ENCODE measurements at places on chromosomes 16 and 17.

DNA sequence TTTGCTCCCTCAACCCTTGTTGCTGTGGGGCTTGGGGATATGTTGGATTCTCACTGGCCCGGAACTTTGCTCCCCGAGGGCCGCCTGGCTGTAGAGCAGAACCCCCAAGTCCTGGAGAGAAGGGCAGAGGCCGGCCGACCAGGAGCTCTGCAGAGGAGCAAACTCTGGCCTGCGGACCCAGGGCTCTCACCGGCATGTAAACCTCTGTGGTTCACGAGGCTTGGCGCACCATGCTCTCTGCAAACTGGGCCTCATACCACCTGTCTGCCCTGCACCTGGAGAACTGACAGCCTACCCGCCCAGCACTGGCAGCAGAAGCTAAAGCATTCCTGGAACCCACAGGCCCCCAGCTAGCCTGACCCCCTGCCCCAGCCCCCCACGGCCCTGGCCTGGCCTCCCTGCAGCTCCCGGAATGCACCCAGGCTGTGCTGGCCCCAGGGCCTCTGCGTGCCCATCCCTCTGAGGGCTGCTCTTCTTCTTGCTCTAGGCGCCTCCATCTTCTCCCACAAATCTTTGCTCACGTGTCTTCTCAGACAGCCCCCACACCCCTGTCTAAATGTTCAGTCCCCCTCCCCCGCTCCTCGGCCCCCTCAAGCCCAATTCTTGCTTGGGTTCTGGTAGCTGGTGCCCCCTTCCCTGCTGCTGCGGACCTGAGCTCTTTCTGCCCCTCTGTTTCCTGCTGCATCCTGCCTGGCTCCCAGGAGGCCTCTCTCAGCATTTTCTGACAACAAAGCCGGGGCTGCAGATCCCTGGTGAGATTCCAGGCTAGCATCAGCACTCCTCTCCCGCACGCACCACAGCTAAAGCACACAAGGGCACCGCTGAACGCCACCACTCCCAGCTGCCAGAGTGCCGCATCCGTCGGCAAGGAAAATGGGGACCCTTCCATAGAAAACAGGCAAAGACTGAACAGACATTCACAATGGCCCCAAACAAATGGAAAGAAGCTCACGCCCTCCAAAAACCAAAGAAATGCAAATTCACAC, 23.3 kb downstream of the ACTG1 start:
- no peak for DNase-seq

DNA sequence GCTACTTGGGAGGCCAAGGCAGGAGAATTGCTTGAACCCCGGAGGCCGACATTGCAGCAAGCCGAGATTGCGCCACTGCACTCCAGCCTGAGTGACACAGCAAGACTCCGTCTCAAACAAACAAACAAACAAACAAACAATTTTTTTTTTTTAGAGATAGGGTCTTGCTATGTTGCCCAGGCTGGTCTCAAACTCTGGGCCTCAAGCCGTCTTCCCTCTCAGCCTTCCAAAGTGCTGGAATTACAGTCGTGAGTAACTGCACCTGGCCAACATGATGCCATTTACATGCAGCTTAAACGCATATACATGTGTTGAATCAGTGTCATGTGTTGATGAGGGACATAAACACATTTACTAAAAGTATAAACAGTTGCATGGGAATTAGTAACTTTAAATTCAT, 2.0 kb upstream of the SLFN5 start:
- DNase-seq = no peak

GRCh38 chr17:56973520-56973919, 4.4 kb upstream of the SCPEP1 start:
- peak; percentile 22 for DNase-seq

DNA sequence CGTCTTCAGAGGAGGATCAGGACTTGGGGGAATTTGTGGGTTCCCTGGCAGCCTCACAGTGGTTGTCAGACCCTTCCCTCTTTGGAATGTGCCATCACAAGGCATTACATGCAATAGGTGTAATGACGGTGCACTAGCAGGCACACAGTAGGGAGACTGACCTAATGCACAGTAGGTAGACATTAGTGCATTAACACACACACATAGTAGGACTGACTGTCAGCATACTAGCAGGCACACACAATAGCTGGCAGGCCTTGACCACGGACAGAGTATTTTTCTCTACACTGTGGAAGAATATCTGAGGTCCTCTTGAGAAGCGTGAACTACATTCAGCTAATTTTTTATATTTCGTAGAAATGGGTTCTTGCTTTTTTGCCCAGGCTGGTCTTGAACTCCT, 10.9 kb upstream of the UBALD2 start:
- DNase-seq = no peak

GRCh38 chr17:74031316-74032090, 172.0 kb upstream of the RPL38 start:
- no peak for DNase-seq

GRCh38 chr17:75225016-75225415, 19.5 kb downstream of the NUP85 start:
- no peak for DNase-seq

DNA sequence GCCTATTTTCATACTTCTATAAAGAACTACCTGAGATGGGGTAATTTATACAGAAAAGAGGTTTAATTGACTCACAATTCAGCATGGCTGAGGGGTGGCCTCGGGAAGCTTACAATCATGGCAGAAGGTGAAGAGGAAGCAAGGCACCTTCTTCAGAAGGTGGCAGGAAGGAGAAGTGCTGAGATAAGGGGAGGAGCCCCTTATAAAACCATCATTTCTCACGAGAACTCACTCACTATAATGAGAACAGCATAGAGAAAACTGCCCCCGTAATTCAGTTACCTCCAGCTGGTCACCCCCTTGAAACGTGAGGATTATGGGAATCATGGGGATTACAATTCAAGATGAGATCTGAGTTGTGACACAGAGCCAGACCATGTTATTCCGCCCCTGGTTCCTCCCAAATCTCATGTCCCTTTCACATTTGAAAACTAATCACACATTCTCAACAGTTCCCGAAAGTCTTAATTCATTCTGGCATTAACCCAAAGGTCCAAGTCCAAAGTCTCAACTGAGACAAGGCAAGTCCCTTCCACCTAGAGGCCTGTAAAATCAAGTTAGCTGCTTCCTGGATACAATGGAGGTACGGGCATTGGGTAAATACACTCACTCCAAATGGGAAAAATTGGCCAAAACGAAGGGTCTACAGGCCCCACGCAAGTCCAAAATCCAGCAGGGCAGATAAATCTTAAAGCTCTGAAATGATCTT, 237.7 kb downstream of the CDH13 start:
- no peak for DNase-seq

GRCh38 chr16:51876934-51877333, 670.0 kb downstream of the TOX3 start:
- DNase-seq = peak; percentile 22

DNA sequence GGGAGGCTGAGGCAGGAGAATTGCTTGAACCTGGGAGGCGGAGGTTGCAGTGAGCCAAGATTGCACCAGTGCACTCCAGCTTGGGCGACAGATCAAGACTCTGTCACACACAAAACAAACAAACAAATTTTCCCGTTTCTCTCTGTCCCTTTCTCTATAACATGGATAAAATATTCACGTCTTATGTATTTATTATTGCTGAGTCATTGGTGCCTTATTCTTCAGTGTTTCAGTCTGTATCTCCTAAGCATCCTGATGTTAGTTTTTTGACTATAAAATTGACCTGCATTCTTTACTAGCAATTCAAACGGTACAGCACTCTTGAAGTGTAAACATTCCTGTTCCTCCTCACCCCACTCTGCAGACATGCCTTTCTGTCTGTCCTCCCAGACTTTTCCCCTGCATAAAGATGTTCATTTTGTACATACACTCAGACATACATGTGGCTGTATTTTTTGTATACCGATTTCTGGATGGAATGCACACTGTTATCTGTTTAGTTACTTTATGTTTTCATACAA, 16.4 kb downstream of the DHODH start:
- DNase-seq = no peak

- DNase-seq = no peak
Measured at GRCh38 chr16:27195076-27195741, 8.1 kb upstream of the KDM8 start.

DNA sequence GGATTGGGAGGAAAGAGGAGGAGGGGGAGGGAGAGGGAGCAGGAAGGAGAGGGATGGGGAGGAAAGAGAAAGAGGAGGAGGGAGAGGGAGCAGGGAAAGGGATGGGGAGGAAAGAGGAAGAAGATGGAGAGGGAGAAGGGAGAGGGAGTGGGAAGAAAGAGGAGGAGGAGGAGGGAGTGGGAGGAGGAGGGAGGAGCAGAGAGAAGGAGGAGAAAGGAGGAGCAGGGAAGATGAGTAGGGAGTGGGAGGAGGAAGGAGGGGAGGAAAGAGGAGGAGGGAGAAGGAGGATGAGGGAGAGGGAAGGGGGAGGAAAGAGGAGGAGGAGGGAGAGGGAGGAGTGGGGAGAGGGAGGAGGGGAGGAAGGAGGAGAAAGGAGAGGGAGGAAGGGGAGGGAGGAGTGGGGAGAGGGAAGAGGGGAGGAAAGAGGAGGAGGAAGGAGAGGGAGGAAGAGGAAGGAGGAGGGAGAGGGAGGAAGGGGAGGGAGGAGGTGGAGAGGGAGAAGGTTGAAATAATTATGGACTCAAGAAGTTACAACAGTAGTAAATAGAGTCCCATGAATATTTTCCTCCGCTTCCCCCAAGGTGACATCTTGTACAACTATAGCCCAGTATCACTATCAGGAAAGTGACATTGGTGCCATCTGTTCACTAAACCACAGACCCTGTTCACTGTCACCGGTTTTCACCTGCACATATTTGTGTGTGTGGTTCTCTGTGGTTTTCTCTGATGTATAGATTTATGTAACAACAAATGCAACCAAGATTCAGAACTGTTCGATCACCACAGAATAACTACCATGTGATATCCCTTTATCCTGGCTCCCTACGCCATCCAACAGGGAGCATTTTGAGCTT, 325.3 kb upstream of the EEF2KMT start:
- no peak for DNase-seq

DNA sequence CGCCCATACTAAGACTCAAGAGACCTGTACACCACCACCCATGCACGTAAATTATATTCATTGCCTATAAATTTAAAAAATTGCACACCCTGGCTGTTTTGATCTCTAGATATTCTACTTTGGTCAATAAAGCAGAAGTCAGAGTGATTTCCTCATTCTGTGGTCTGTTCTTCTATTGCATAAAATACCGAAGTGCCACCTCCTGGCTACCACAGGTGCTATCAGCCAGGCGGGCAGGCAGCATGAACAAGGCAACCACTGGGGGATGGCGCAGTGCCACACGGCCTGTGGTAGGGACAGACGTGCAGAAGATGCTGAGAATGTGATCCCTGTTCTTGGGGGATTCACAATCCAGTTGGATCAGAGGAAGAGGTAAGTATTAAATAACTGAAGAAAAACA, 122.3 kb downstream of the CDK5R1 start:
- peak; percentile 36 for DNase-seq

GRCh38 chr16:86883583-86884389, 305.4 kb downstream of the FOXL1 start:
- DNase-seq = no peak

GRCh38 chr16:56075732-56076388, 115.4 kb upstream of the GNAO1 start:
- DNase-seq = no peak

- no peak for DNase-seq
Measured at GRCh38 chr17:4750606-4751005, 10.9 kb upstream of the CXCL16 start.

DNA sequence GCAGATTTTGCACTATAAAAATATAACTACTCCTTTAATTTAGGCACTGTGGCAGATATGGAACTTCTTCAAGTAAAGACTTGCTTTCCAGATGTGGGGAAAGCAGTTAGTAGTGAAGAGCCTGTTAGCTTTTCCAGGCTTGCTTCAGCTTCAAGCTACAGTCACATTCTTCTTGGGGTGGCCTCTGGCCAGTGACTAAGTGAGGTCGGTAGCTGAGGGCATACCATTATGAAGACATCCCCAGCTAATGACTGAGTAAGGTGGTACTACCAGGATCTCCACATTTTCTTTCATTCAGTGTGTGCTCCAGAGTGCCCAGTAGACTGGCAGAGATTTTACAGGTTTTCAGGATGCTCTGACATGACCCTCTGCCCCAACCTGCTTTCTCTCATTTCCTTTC, 167.1 kb upstream of the KIF2B start:
- peak; percentile 8 for DNase-seq

DNA sequence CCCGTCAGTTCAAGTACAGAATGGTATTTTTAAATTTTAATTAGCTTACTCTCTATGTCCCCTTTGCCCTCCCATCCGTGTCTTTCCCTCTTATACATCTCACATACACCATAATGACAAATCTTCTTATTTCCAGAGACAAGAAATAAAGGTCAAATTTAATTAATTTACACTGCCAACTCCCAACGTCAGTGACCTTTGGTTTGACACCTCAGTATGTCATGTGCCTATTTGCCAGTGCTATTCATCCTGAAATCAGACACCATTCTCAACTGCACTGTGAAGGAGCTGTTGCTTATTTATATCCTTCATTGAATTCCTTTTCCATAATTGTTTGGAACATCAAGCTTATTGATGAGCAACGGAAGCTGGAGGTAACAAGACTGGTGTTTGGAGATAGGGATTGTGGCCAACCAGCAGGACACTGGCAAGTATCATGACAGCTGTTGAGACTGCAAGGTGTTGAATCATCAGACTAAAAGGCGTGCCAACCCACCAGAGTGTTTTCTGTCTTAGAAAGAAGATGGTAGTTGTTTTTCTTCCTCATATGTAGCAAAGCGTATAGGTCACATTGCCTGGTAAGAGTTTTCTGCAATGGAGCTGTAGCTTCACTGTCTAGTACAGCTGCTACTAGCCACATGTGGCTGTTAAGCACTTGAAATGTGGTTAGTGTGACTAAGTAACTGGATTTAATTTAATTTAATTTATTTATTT, 12.5 kb downstream of the CALCOCO2 start:
- DNase-seq = no peak

- peak; percentile 9 for DNase-seq
Measured at GRCh38 chr17:74386386-74386785, 19.1 kb downstream of the GPR142 start.

DNA sequence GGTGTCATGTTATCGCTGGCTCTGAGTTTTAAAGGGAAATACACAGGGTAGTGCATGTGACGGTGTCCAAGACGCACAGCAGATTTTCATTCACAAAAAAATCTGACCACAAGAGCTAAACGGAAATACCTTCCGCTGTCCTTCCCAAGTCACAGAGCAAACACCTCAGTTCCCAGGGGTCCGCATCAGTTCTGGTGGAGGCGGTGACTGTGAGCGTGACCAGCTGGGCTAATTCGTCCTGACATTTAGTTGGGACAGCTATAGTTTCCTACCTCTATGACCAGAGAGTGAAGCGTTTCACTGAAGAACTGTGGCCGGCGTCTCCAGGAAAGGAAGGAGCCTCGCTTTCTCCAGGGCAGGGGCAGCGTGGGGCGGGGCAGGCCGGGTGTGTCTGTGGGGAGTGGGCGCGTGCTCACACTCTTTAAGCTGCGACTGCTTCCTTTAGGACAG, 10.5 kb upstream of the FASN start:
- DNase-seq = no peak

GRCh38 chr16:56115817-56116576, 75.3 kb upstream of the GNAO1 start:
- DNase-seq = peak; percentile 4

- DNase-seq = no peak
Measured at GRCh38 chr17:76136276-76137000, 4.6 kb downstream of the FOXJ1 start.
